ENCODE measurements at places on chromosomes 16 and 17.

DNA sequence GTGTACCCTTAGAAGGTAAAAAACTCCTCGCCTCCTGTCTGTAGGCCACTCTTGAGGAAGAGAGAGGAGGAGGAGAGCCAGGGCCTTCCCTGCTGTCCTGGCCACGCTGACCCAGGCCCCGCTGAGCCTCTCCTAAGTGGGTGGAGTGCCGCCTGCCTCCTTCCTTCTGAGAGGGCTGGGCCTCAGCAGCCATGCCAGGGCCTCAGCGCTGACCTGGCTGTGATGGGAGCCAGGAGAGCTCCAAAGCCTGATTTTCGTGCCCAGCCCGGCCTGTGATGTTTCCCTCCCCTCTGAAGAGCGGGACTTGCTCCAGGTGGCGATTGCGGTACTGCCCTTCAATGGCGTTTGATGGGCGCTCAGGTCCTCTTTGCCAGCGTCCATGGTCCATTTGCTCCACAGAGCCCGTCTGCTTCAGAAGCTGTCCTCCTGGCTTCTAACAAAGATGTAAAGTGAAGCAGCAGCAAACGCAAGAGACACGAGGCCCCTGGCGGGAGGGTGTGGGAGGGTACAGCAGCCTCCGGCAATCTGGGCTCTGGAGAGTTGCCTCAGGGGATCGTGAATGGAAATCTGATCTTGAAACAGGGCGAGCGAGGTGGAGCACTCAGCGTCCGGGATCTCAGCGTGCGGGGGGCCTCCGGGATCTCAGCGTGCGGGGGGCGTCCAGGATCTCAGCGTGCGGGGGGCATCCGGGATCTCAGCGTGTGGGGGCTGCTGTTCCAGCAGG lies 93.5 kb downstream of the NPIPB11 start:
- DNase-seq = no peak

DNA sequence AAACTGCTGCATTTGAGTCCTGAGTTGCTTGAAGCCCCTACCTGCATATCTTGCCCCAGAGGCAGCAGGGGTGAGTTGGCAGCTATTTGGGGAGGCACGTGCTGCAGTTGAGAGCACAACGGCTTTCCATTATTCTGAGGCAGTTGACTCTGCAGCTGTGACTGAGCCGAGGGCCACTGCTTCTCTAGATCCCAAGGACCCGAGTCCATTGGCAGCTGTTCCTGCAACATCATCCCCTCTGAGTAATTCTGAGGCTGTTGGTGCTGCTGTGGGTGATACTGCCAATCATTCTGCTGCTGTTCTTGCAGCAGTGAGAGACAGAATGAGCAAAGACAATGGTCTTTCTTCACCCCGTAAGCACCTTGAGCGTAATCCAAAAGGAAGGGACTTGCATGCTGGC lies 12.7 kb downstream of the TERF2IP start:
- DNase-seq = no peak

GRCh38 chr16:77062878-77063675 lies 127.9 kb upstream of the MON1B start:
- no peak for DNase-seq

DNA sequence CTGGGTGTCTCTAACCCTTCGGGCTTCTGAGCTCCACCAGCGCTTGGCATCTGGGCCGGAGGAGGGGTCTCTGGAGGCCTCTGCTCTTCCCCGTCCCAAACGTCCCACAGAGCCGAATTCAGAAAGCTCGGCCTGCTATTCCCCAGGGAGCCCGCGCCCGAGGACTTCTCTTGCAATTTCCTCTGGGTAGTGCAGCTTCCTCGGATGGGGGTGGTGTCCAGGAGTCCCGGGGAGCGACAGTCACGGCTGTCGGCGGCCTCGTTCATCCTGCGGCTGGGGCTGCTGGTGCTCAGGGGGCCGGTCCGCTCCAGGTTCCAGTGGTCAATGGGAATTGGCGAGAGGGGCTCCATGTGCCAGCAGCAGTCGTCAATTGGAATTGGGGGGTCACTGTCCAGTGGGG lies 11.8 kb upstream of the NLRC3 start:
- DNase-seq = no peak

DNA sequence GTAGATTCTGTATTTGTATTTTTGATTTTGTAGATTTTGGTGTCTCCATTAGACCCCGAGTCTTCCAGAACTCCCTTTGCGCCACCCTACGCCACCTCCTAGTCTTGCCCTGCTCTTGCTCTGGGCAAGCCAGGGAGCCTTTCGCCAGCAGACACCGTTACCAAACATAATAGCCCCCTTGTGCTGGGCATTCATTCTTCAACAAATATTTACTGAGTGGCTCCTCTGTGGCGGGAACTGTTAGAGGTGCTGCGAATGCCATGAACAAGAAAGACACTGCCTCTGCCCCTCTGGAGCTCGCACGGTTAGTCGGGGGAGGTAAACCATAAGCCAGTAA lies 841 bp upstream of the GPT2 start:
- DNase-seq = no peak

DNA sequence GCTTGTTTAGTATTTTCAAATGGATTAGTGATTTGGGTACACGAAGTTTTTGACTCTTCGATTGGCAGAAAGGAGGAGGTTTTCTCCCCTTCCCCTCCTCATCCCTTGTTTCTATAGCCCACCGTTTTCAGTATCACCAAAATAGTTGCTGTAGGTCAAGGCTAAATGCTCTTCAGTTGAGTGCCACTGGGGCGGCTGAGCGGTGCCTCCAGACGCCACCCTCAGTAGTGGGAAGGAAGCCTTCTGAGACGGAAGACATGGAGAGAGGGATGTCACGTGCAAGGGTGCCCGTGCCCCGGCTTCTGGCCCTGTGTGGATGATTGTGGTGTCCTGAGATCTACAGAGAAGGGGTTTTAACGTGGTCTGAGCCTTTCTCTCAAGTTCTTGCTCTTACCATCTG lies 39.7 kb upstream of the CRISPLD2 start:
- DNase-seq = no peak

DNA sequence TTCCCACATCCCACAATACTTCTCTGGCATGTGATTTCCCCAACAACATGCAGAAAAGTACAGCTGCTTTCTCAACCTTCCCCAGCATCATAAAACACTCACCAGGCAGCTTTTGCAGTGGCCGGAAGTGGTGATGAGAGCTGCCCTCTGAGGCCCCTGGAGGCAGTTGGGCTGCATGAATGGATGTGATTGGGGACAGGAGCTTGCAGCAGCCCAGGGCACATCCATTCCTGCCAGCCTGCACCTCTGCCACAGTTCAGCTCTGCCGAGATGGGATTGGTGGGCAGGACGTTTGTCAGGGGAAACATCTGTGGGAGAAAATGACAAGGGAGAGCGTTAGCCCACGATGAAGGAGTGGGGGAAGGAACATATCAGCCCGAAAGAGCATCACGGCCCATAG lies 19.8 kb downstream of the NUBP1 start:
- DNase-seq = no peak

DNA sequence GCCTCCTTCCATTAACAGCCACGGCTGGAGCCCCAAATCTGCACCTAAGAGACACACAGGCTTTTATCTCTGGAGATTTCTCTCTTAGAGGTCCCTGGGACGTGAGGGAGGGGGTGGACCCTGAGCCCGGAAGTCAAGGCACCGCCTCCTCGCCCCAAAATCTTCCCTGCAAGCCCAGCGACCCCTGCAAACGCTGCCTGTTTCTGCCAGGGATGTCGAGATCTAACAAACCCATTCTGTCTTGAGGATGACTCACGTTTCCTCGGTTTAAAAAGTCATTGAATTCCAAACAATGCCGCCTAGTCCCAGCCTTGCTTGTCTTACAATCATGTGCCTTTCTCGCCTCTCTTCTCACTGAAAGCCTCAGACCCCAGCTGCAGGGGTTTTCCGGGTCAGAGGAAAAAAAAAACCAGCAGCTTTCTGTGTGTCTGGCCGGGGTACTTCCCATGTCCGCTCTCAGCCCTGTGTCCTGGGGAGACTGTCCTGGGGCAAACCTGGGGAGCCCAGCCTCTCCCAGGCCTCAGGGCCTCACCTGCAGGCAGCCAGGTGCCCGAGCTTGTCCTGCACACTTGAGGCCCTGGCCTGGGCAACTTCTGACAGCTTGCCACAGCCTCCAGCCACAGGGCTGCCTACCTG lies 15.4 kb downstream of the ARL2BP start:
- no peak for DNase-seq

GRCh38 chr17:601926-602303 lies 112.7 kb downstream of the VPS53 start:
- peak; percentile 69 for DNase-seq

GRCh38 chr16:19842426-19843157 lies 42.1 kb downstream of the GPRC5B start:
- DNase-seq = no peak

DNA sequence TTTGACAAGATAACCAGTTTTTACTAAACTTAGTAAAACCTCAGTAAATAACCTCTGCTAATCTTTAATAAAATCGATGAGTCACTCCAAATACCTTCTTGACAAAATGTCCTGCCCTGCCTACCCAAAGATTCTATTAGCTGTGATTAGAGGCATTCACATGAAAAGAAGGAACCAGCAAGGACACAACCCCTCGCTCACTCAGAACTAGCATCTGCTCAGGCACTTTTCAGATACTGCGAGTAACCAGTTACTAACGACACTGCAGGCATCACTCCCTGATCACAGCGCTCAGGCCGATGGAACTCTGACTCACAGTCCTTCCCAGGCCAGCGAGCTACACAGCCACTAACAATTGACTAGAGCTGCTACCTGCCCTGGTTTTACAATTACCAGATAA lies 24.3 kb downstream of the PELP1 start:
- no peak for DNase-seq

DNA sequence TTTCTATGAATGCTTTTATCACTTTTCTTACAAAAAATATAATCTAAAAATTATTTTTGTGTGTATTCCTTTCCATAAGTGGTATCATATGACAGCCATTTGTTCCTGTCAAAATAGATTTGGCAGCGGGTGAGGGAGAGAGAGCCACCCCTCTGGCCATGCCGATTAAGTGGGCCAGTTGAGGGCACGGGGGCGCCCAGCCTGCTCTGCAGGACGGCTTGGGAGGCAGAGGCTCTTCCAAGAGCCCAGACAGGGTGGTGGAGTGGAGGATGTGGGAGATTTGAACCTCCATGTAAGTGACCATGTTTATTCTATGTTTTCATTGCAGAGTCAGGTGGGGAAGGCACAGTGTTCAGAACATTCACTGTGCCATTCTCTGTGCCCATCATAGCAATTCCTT lies 88.8 kb downstream of the IRX3 start:
- no peak for DNase-seq

GRCh38 chr17:32302860-32303649 lies 37.4 kb downstream of the RHBDL3 start:
- no peak for DNase-seq

GRCh38 chr17:34412965-34413441 lies 50.0 kb upstream of the CCL1 start:
- DNase-seq = no peak

DNA sequence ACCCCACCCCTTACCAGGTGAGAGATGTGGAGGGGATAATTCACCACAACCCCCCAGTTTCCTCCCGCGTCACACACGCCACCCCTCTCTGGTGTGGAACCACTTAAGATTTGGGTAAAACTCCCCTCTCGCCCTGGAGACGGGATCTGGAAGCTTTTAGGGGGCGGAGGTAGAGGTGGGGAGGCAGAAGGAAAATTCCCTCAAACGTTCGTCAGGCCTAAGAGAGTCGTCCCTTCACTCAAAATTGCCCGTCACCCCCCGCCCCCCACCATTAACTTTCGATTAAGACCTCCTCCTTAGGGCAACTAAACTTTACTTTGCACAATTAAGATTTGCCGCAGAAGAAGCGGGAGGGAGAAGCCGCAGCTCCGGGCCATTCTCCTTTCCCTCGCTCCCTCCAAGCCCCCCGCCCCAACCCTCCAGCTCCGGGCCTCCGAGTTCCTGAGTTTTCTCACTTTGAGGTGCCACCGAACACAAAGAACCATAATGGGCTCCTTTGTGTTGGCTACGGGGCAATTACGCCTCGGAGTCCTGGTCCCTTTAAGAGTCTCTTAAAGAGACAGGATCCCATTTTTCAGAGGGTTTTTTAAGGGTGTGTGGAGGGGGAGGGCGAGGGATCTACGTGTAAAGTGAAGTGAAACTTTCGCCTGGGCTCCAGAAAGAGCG lies 985 bp upstream of the FZD2 start:
- DNase-seq = no peak

DNA sequence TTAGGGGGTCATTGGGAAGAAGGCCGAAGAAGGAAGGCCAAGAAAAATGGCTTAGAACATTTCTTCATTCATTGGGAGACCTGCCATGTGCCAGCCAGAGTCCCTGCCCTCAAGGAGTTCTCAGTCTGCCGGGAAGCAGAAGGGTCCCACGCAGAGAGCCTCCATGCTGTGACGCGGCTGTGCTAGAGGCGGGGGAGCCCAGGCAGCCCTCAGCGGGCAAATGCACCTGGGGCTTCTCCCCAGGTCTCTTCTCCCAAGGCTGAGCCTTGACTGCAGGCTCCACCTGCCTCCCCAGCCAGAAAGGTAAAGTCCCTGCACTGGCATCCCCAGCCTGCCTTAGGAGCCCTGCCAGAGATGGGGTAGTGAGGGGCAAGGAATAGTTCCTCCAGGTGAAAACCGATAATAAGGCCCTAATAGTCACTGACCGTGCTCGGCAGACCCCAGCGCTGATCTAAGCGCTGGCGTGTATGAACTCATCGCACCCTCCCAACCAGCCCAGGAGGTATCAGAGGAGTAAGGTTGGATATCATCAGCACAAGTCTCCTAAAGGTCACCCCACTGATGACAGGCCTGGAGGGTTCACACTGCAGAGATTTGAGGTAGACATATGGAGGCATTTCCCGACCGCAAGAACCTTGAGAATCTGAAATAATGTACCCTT lies 6.0 kb upstream of the CDR2L start:
- DNase-seq = no peak

DNA sequence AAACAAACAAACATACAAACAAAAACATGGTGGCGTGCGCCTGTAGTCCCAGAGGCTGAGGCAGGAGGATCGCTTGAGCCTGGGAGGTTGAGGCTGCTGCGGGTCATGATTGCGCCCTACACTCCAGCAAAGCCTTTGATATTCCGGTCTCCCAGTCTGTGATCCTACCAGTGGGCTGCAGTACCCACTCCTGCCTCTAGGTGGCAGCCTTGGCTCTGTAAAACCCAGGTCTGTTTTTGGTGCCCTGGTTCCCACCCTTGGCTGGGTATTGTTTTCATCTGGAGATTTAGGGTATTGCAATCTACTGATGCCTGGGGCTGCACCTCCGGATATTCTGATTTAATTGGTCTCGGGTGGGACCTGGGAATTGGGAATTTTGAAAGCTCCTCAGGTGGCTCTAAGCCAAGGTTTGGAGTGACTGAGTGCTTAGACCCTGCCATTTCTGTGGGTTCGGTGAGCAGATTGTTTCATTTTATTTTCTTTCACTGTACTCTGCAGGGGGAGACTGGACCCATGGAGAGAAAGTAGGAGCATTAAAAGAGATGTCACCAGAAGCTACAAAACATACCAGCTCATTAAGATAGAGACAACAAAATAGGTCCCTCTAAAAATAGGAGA lies 40.5 kb downstream of the MYH3 start:
- DNase-seq = no peak

GRCh38 chr16:14641926-14642325 lies 9.2 kb downstream of the BFAR start:
- DNase-seq = no peak

- peak; percentile 35 for DNase-seq
These were observed at the start of gene CACNA1H for GRCh38 chr16:1152651-1153259. Gene CACNA1H (plus strand): TSS chr16:1153106. CDS start chr16:1153738, 632 bp downstream.

- no peak for DNase-seq
These were observed 27.1 kb downstream of the GNPTG start for GRCh38 chr16:1378804-1379303.
